H1 (cell line): ENCODE measurements at places on chromosomes 3 and 15. TPM values are rescaled to one million over a fixed set of nuclear protein-coding genes. Genes with fewer than 3 reads are reported as not detected.

The ABHD14A gene
- 1.8 and 4.6 TPM in 2 replicates for total RNA-seq

The PLXND1 gene
- total RNA-seq, result 60.2 and 66.4 TPM in 2 replicates

The TICRR gene
- total RNA-seq, result 34.8 and 37.3 TPM in 2 replicates

The TIGIT gene
- not detected in 2 replicates for total RNA-seq

The CASR gene
- total RNA-seq, result 0.25 and 0.58 TPM in 2 replicates

The ADAMTS17 gene
- total RNA-seq, result 1.7 and 1.9 TPM in 2 replicates

GRCh38 chr15:91926908-91927270 lies 73.4 kb downstream of the SLCO3A1 start:
- DNase-seq, result no peak

DNA sequence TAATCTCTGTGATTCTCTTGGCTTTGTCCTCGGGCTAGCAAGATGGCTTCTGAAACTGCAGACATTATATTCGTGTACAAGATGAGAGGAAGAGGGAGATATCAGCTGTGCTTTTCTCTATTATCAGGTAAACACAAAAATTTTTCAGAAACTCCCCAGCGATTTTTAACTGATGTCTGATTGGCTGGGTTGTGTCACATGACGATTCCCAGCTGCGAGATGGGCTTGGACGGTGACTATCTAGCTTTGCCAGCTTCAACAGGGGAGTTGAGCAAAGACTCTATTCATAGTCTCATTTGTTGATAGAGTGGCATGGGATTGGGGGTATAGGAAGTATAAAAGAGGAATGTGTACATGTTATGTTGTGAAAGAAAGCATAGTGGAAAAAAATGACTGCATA lies 248.8 kb upstream of the AZI2 start:
- no peak for DNase-seq

- no peak for DNase-seq
Observed at GRCh38 chr3:32421991-32422859, 30.6 kb downstream of the CMTM7 start.

- no peak for DNase-seq
Observed at GRCh38 chr15:88447206-88447605, 20.0 kb downstream of the MRPL46 start.

DNA sequence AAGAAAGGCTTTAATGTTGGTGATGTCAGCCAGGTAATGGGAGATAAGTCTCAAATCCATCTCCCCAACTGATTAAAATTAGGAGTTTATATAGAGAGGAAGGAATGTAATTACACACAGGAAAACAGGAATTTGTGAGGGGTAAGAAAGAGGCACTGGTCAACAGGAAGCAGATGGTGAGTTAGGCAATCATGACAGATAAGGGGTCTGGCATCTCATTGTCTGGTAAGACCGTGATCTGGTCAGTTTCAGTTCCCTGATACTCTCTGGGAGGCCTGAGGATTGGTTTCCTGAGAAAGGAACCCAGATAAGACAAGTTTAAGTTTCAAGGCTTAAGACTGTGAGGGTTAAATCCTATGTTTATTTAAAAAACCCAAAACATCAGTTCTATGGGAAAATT lies 414.7 kb upstream of the ARRDC4 start:
- no peak for DNase-seq

GRCh38 chr15:68678746-68679145 lies 100.0 kb downstream of the CORO2B start:
- no peak for DNase-seq

DNA sequence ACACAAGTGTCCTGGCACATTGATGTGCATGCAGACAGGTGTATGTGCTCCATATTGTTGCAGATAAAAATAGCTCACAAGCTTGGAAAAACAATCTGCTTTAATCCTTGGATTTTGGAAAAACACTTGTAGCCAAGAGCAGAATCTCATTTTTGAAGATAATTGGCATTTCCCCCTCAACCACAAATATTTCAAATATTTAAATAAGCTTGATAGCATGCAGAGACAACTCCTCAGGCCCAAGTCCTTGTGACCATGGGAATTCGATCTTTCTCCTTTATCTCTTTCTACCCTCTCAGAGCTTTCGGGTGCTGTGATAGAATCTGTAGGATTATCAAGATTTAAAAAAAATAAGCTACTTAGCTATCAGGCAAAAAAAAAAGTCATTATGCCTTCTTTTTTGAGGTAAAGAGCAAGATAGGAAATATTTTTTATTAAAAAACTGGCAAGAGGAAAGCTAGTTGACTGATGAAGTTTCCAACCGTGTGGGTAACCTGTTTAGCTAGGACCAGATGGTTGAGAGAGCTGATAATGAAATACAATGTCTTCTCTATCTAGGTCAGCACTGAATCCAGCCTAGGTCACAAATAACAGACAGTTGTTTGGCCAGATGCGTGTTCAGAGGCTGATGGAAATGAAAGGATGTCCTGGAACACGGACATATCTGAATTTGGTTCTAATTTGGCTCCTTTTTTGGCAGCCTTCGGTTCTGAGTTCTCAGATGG lies 54.9 kb upstream of the SNRK start:
- no peak for DNase-seq

- DNase-seq, result no peak
Observed at GRCh38 chr3:122676759-122677158, 3.9 kb upstream of the PARP14 start.

- DNase-seq, result no peak
Observed at GRCh38 chr15:32778391-32779176, 60.8 kb downstream of the GREM1 start.

GRCh38 chr15:88711806-88712205 lies 73.0 kb downstream of the ISG20 start:
- DNase-seq, result no peak

GRCh38 chr3:193895409-193895808 lies 240.5 kb upstream of the HES1 start:
- DNase-seq, result no peak

DNA sequence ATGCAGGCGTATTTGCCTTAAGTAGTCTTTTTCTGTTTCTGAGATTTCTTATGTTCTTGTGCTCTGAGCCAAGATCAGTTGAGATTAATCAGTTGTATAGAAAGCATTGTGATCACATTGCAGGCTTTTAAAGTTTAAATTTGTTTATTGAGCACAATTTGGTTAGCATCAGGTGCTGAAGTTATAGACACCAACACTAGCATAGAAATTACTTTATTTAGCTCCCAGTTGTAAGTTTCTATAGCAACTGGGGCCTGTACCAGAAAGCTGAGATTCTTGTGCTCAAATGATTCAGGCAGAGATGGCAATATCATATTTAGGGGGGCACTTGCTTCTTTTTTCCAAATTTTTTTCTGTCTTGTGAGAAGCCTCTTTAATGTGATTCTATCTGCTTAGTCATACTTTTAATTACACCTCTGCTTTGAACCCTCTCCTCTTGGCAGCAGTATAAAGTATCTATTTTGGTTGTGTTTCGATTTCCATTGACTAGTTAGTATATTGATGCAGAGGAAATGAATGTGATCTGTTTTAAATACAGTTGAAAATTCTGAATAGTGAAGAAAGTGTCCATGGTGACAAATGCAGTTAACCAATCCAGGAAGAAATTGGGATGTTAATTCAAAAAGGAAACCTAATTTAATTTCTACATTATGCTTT lies 241.7 kb upstream of the GBE1 start:
- DNase-seq, result no peak

GRCh38 chr15:62649793-62650420 lies 392.6 kb upstream of the TPM1 start:
- no peak for DNase-seq

DNA sequence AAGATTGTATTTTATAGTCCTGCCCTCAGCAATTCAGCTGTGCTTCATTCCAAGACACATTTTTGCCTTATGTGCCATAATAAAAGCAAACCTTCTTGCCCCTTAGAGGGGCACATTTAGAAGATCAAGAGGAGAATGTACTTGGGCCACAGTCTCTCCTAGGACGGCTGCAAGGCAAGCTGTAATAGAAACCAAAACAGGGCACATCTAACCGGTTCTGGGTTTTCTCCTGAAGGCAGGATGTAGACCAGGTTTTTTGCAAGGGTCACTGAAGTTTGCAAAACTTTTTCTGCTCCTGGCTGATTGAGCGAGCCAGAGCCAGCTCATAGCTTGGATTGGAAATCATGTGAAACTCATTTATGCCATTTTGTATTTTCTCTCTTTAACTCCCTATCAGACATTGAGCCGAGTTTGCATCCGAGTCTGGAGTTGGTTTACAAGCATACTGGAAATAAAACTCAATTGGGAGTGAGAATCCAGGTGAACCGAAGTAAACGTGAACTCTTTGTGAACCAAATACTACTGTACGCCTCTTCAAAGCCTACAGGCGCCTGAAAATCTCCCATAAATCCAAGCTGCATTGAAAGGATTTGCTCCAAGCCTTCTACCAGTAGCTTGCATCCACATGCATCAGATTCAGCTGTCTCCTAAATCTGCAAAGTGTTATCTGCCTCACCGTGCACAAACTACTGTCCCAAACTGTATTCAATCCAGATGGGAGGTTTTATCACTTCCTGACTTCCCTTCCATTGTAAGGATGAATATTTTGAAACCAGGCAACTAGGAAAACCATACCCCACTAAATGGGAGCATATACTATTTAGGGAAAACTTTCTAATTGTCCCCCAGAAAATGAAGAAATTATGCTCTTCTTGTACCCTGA lies 60.9 kb upstream of the TSC22D2 start:
- no peak for DNase-seq

DNA sequence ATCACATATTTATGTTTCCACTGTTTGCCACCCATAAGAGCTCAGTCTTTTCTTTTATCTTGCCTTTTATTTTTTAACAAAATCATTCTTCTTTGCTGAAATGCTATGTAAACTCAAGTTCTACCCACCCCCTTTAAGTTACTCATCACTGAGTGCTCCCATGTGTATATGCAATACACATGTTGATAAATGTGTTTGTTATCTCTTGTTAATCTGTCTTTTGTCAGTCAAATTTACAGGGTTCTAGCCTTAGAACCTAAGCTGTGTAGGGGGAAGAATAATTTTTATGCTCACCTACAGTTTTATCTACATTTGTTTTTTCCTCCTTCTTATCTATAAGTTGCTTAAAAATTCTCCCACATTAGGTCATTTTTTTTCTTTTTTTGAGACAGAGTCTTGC lies 1195.9 kb downstream of the ROBO2 start:
- DNase-seq, result no peak

DNA sequence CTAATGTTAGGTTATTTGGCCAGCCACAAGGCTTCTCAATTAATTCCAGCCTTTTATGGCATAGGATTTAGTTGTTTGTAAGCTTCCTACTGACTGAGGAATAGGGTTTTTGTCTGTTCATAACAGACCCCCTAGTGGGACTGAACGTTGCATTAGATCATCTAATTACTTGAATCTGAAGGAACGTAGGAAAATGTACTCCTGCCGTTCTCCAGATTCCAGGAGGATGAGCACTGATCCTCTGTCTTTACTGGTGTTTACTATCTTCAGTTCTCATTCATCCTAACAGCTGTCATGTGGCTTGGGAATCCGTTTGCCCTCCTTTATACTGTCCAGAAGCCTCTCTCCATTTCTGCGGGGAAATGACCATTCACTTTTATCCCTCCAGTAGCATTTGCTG lies 52.7 kb downstream of the RAD54L2 start:
- DNase-seq, result no peak

- DNase-seq, result no peak
Observed at GRCh38 chr3:180871901-180872300, 40.6 kb upstream of the FXR1 start.

DNA sequence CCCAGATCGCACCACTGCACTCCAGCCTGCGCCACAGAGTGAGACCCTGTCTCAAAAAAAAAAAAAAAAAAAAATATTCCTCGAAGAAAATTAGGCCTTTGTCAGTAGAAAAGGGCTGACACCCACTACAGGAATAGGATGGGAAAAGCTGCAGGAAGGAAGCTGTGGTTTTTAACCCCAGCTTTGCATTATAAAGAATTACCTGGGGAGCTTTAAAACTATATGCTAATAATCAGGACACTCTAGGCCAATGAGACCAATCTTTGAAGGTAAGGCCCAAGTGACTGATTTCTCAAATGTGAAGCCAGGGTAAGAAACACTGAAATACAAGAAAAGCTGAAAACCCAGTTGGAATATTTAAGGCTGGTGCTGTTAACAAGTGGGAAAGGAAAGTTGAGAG lies 74.3 kb downstream of the RBPMS2 start:
- no peak for DNase-seq

DNA sequence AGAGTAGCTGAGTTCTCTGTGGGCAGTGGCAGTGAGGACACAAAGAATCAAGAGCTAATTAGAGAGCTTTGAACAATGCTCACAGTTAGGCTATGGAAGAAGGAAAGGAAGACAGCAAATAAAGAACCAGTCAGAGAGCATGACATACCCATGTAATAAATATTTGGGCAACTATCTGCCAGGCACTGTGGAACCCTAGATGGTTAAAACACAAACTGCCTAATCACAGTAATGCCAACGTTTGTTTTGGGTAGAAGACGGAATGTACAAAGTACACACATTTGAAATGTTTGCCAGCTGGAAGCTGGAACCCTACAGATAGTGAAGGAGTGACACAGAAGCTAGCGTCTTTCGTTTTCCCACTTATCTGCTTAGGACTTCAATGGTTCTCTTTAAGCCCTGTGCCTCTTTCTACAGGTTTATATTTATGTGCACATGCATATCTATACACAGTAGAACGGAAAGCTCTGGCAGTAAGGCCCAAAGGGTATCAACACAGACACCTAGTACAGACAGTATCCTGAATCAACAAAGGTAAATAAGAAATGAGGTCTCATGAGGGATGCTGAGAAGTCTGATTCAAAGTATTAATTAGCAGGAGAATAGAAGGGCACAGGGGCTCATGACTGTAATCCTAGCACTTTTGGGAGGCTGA lies 44.6 kb downstream of the ANKRD28 start:
- DNase-seq, result no peak

DNA sequence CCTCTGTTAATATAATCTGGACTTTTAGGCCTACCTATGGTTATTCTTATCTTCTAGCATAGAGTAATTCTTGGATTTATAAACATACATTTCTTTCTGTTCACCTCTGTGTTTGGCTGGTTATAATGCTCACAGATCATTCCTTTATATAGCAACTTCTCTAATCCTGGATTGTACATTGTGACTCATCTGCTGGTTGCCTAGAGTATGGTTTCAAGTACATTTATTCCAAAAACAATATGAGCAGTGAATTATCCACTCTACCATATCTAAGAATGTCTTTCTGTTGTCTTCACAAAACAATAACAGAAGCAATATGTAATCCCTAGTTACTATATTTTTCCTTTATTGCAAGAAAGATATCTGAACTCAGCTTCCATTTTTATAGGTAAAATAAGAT lies 35.3 kb downstream of the FSIP1 start:
- DNase-seq, result no peak
